RCC 7860 (cell line): ENCODE measurements at places on chromosomes 3 and 15.

DNA sequence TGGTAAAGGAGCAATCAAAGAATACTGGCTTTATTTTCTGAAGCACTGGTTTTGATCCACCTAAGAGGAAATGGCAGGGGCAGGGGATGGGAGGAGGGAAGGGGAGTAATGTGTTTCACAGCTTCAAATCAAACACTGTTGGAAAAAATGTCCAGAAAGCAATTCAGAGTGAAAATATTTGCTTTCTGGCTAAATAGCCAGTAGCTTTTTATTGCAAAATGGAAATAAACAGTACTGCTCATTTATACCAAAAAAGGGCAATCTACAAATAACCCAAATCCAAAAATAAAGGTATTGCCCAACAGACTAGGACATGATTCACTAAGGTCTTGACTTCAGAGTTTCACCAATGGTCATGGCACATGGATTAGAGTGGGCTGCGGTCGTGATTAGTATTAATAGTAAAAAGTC is 279.3 kb upstream of the THBS1 start:
- no peak for DNase-seq

DNA sequence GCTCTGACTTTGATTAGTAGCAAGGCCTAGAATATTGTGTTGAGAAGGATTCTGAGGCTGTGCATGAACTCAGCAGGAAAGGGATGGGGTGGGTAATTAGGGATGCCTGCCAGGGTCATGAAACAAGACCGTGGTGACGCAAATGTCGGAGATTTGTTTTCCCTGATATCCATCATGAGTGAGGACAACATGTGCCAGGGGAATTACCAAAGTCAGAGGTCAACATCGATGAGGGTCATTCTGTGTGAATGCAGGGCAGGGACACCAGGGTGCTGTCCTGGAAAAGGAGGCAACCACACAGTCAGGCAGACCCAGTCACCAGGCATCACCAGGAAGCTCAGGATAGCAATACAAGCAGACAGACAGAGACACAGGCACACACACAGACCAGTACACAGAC is 52.2 kb downstream of the SLCO2A1 start:
- no peak for DNase-seq

- no peak for DNase-seq
These were observed 144.0 kb downstream of the NSMCE3 start for GRCh38 chr15:29125382-29126207.

GRCh38 chr3:49718858-49719213 is 648 bp downstream of the AMIGO3 start:
- DNase-seq, result no peak

DNA sequence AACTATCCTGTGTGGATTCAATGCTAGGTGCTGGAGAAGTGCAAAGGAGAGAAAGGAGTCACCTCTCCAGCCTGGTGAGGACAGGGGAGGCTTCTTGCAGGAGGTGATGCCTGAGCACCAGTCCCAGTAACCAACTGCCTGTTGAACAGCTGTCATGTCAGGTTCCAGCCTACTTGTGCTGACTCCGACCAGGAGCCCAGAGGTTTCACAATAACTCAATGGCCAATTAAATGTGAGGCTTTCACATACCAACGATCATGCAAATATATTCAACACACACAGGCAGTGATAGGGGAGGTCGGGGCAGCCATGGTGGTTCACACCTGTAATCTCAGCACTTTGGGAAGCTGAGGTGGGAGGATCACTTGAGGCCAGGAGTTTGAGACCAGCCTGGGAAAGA is 7.7 kb downstream of the SORD start:
- DNase-seq, result no peak

GRCh38 chr3:193261970-193262369 is 20.9 kb downstream of the PLAAT1 start:
- no peak for DNase-seq

- DNase-seq, result no peak
These were observed 431.7 kb upstream of the NR2F2 start for GRCh38 chr15:95898761-95899160.

DNA sequence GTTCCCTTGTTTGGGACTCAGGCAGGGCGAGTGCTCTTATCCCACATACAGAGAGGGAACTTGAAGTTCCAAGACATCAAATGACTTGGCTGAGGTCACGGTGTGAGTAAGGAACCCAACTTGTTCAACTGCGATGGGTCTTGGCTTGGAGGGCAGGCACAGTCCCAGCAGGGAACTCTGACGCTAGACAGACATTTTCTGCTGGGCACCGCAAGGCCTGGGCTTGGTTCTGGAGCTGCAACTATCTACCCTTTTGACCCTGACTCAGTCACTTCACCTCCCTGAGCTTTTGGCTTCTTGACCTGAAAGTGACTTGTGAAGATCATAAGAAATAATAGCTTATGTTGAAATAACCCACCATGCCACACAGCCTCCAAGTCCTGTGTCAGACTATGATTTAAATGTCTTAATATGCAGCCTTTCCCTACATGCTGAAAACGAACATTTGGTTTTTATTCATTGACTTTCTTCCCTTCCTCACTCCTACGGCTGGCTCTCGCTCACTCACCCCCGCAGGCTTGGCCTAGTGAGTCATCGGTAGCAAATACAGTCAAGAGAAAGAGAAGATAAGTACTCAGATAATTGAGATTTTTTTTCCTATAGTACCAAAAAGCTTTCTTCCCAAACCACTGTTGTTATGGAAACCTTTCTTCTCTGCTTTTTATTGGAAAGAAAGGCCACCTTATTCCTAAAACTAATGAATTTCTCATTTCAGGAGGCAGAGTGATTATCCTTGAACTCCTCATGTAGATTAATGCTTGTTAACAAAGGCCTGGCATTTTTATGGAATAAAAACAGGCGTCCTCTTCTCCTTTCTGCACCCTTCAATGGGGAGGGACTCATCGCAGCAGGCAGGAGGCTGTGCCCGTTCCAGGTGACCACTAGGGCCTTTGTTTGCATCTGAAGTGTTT is 178.4 kb downstream of the ATP10A start:
- peak; percentile 70 for DNase-seq

DNA sequence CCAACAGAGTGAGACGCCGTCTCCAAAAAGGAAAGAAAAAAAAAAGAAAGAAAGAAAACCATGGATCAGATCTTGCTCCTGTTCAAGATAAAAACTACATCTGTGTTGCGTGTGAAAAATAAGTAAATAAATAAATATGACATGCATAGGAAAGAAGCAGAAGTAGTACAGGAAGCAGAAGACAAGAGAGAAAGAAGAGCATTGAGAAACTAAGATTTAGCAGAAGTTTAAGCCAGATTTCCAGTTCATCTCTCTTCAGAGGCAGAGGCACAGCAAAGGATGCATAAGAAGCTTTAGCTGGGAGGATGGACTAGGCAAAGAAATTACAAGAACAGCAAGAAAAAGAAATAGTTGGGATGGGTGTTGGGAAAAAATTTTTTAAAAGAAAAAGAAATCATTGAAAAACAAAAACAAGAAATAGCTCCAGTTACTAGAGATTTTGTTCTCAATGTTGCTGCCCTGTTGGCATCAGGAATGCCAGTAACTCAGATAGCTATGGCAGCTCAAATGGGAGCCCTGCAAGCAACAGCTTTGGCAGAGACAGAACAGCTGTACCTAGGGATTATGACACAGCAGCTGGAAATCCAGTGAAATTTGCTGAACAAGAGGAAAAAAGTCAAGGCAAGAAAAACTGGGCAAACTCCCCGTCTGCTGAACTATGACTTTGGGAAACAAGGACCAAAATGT is 17.3 kb downstream of the AP3S2 start:
- no peak for DNase-seq
